ENCODE measurements at places on chromosomes 7 and 10.

GRCh38 chr7:45703911-45704682 is 129.9 kb downstream of the ADCY1 start:
- DNase-seq, result no peak

DNA sequence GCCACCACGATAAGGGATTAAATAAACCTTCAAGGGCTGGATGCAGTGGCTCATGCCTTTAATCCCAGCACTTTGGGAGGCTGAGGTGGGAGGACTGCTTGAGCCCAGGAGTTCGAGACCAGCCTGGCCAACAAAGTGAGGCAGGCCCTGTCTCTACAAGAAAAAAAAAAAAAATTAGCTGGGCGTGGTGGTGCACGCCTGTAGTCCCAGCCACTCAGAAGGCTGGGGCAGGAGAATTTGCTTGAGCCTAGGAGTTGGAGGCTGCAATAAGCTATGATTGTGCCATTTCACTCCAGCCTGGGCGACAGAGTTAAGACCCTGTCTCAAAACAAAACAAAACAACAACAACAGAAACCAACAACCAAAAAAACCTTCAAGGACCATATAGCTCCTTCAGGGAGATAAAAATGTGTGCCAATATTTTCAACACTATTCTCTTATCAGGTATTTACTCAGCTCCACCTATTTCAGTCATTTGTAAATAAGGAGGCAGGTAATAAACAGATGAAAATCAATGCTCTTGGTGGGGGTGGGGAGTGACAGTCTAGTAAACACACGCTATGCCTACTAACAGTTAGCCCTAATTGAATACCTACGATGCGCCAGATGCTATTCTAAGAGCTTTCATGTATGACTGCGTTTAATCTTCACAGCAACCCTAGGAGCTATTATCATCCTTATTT is 13.2 kb downstream of the BAIAP2L1 start:
- no peak for DNase-seq

DNA sequence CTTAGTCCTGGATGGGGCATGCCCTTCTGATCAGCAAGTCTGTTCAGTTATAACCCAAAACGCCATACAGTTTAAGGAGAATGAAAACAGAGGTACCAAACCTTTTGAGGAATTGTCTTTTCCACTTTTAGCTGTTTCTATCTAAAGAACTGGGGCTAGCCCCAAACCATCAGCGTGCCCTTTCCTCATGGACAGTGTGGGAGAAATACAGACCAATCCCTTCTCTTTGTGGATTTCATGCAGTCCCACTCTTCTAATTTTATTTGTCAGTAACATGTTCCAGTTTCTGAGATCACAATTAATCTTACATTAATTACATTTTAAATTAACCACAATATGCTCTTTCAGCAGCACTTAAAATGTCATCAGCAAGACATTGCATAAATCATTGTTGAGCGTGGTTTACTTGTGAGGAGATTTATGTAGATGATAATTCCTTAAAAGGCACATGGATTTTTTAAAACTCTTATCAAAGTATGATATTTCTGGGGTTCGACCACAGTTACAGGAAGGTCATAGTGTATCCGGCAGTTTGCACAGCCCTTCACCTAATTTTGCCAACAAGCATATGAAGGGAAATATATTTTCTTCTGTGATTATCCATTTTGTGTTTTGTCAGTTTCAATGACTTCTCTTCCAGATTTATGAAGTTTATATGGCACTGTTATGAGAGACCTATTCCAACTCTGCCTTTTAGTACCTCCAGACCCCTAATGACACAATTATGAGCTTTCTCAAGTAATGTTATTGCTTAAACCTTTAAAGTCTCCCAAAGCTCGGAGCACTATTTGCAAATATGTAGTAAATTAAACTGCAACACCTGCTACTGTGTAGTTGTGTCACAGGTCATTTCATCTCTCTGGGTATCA is 868.4 kb upstream of the C7orf33 start:
- no peak for DNase-seq

DNA sequence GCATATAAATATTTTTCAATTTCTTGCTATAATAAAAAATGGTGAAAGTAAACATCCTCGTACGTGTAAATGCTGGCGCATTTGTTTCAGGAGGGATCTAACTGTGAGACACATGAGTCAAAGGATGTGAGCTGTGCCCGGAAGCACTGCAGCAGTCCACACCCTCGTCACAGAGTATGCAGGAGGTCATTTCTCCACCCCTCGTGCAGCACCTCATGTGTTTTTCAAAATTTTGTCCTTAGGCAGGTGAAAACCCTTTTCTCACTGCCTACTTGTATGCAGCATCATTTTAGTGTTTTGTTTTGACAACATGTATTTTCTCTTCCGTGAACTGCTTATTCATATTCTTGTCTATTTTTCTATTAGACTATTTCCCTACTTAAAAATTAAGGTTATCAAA is 162.7 kb downstream of the AVL9 start:
- DNase-seq, result no peak

- no peak for DNase-seq
Measured at GRCh38 chr7:80623503-80624252, 14.8 kb upstream of the CD36 start.

DNA sequence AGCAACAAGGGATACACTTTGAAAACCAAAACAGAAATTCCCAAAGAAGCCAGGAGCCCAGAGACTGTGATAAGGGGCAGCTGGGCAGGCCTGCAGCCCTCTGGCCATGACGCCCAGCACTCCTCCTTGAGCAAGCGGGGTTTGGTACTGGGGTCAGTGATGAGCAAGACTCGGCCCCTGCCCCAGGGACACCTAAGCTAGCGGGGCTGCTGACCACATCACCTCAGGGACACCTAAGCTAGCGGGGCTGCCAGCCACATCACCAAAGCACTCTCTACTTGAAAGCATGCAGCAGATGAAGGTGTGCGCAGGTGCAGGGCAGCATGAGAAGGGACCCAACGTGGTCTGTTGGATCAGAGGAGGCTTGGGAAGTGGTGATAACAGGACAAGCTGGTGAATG is 108.0 kb upstream of the PPP2R2D start:
- DNase-seq, result no peak

DNA sequence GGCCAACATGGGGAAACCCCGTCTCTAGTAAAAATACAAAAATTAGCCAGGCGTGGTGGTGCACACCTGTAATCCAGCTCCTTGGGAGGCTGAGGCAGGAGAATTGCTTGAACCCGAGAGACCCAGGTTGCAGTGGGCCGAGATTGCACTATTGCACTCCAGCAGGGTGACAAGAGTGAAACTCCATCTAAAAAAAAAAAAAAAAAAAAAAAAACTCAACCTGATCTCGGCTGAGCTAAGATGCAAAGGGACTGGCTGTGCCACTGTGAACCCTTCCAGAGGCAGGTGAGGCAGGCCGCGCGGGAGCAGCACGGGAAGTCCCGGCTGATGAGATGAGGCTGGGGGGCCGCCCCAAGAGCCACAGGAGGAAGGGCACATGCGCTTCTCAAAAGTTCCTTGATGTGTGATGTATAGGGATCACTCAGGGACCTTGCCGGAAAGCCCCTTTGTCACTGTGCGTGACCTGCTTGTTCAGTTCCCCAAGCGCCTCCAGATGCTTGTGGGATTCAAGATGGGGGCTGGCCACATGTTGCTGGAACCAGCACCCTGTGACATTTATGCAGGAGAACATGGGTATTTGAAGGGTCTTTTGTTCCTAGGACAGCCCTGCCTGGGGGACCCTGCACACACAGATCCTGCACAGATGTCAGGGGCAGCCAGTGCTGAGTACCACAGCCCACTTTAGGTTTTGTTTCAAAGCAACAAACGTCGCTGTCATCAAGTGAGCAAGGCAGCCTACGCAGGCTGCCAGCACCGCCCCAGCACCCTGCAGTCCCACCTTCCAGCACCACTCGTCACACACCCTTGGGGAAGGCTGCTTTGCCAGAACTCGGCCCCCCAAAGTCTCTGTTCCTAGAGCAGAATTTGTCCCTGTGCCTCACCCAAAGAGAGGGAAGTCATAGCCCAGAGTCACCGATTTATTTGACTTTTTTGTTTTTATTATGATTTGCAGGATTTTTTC is 74.8 kb upstream of the SH2B2 start:
- DNase-seq, result no peak

DNA sequence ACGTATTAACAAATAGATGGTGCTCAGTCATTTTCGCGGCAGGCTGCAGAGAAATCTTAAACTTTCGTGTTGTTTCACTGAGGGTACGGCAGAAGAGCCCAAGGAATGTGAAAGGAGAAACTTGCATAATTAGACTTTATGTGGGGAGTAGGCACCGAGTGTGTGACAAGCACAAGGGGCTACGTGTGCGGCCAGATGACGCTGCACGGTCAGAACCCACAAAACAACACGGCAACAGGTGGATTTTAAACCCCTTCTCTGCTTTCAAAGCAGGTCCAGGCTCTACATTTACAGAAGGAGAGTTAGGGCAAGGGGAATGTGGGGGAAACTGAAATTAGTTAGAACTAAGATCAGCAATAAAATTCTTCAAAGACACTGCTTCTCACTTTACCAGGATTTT is 392 bp upstream of the UCN3 start:
- DNase-seq, result no peak

Measured in pancreas (tissue), 10 donors.